ENCODE measurements at places on chromosomes 7 and 10. TPM values are rescaled to one million over a fixed set of nuclear protein-coding genes. Genes with fewer than 3 reads are reported as not detected.

DNA sequence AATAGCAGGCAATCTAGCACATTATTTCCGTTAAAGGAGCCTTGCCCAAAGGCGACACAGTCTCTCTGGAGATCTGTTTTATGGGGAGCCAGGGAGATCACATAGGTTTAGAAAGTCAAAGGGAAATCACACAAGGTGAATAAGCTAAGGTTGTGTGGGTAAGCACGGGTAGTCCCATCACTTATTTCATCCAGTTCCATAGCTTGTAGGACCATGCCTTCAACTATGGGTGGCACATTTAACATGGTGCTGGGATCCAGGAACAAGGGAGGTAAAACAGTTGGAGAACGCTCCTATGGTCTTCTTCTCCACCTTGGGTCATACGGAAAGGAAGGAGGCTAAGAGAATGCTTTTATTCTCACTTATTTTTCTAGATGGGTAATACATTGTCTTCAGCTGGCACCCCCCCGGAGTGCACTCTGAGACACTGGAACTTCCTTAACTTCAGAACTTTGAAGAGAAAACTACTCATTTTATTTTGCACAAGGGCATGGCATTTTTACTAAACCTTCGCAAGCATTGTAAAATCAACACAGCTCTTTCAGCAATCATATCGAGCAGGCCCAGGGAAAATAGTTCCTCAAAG, 435.4 kb downstream of the KIF20B start:
- DNase-seq: no peak

DNA sequence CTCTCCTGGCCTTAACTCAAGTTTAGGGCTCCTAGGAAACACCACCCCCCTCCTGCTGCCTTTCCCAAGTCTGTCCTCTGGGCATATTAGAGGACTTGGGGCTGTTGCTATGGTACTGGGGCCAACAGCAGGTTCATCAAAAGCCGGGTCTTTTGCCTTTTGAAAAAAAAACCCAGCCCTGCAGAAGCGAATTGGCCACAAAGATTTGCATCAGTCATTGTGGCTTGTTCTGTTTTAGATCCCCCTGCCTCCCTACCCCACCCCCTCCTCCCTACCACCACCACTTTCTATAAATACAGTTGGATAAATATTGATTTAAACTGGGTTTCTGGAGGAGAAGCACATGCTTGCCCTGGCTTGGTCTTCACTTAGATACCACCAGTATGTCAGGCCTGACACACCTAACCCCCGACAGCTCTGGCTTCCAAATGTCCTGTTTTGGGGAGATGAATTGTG, 7.0 kb downstream of the MXI1 start:
- no peak for DNase-seq

DNA sequence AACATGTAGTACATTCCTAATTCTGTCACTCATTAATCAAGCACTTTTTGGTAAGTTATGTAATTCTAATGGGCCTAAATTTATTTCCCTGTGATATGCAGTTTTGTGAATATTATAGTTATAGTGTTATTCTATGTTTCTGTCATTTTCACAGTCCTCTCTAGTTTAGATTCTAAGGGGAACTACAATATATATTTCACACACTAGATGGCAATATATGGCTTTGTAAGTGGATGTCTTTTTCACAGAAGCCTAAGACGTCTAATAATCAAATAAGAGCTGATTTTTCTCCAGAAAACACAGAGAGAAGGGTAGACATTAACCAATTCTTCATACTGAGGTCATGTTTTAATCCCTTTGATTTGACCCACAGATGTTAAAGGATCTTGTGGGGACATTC, 18.0 kb downstream of the RNLS start:
- DNase-seq: no peak

NCAPG2 gene
- 4.7 TPM for total RNA-seq

- DNase-seq: no peak
These were observed 112.2 kb downstream of the CYTH3 start for GRCh38 chr7:6160191-6160623.

ICA1 gene
- 21.9 TPM for total RNA-seq

PARP12 gene
- total RNA-seq: 43.8 TPM

DNA sequence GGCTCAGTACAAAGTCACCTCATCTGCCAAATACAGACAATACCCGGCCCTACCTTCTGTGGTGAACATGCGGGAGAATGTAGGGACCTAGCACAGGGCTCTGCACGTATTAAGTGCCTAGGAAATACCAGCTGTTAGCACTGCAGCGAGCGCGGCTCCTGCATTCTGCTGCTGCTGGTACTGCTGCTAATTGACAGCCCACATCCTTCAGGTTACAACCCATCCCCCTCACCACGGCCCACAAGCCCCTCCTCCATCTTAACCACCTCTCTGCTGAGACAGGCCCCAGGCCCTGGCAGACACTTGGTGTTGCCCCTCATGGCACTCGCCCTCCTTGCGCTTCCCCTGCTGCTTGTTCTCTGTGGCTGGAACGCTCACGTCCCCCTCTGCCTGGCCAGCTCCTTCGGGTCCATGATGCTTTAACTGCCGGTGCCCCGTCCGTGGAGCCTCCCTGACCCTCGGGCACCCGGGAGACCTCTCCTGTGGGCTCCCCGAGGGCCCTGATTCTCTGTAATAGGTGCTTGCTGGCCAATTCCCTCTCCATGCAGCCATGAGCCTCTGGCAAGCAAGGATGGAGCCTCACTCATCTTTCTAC, 53.3 kb upstream of the LOXL4 start:
- no peak for DNase-seq

DNA sequence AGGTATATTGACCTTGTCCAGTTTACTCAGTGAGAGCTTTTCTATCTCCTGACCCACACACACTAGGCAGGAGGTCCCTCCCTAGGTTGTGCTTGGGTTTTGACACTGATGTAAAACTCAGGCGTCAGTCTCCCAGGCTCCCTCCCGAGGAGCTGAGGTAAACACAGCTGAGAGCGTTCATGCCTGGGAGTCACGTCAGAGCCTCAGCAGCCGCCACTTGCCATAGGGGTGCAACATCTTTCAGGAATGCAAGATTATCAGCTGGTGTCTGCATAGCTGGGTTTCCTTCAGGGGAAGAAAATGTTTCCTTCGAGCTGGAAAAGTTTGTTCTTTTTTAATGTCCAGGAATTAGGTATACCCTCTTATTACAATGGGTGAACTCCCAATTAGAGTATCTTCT, 70.6 kb downstream of the FGFR2 start:
- no peak for DNase-seq

FRMD4A gene
- total RNA-seq: 188 TPM

GRCh38 chr7:2253021-2253420, 11.0 kb downstream of the NUDT1 start:
- no peak for DNase-seq

GRCh38 chr10:125161707-125162119, 1.4 kb upstream of the CTBP2 start:
- peak; percentile 89 for DNase-seq

AMPH gene
- 16.4 TPM for total RNA-seq

GRCh38 chr10:14772399-14772798, 2.3 kb downstream of the FAM107B start:
- DNase-seq: no peak

DNA sequence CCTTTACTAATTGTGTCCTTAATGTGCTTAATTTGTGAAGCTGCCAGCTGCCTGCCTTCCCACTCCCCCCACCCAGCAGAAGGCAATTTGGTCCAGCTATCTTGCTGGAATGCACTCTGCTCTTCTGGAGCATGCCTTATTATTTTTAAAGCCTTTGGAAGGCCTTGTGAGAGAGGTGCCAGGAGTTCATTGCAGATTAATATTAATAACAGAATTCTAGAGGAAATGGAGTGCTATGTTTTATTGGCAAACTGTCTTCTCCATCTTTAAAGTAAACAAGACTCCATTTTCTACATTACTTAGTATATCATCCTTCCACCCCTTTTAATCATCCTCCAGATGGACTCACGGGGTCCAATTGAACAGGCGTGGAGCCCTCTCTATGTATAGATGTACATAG, 50.8 kb upstream of the ZNF32 start:
- DNase-seq: no peak

- DNase-seq: no peak
These were observed 680.2 kb downstream of the CCSER2 start for GRCh38 chr10:85008488-85009184.

GRCh38 chr10:1054684-1055083, 1.5 kb upstream of the WDR37 start:
- no peak for DNase-seq

Measured in mesenteric fat pad (tissue), 1 donor.